ENCODE measurements at places on chromosomes 3 and 15.

DNA sequence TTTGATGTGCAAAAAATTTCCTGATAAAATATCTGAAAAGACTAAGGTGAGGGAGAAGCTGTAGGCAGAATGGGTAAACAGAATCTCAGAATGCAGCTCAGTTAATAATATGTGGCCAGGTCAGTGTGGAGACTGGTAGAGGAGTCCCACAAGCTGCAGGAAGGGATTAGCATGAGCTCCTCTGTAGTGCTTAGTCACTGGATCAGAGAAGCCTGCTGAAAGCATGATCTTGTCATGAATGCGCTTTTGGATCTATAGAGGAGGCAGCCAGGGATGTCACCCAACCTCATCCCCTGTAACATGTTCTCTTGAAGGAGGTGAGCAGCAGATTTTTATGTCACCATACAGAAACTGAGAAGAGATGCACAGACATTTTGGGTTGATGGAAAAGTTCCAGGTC, 1035.3 kb upstream of the GBE1 start:
- no peak for DNase-seq

GRCh38 chr15:81225161-81225671, 28.5 kb downstream of the IL16 start:
- no peak for DNase-seq

DNA sequence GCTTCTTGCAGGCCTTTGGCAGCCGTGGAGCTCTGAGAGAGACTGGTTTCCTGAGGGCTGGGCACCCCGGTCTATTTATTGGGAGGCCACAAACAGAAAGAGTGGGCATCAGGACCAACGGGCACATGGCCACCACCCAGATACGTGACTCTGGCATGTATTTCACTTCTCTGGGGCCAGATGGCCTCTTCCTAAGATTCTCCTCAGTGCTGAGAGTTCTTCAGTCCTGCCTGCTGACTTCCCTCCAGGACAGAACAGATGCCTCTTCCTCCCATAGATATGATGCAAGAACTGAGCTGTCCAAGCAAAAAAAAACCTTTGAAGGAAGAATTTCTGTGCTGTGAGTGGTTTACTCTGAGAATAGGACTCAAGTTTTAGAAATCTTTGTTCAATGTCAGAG, 107.7 kb downstream of the IGF2BP2 start:
- DNase-seq: no peak

DNA sequence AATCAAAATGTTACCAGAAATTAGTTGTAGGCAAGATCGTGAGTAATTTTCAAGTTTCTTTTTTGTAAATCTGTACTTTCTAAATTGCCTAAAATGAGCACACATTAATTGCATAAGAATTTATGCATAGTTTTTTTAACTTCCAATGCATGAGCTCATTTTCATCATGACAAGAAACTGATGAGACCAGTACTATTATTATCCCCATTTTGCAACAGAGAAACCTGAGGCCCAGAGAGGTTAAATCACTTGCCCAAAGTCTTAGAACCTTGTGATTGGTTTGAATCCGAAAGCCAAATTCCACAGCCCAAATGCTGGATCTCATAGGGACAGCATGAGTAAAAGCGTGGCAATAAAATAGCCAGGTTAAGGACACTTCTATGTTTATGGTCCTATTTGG, 274.7 kb downstream of the ERC2 start:
- no peak for DNase-seq

DNA sequence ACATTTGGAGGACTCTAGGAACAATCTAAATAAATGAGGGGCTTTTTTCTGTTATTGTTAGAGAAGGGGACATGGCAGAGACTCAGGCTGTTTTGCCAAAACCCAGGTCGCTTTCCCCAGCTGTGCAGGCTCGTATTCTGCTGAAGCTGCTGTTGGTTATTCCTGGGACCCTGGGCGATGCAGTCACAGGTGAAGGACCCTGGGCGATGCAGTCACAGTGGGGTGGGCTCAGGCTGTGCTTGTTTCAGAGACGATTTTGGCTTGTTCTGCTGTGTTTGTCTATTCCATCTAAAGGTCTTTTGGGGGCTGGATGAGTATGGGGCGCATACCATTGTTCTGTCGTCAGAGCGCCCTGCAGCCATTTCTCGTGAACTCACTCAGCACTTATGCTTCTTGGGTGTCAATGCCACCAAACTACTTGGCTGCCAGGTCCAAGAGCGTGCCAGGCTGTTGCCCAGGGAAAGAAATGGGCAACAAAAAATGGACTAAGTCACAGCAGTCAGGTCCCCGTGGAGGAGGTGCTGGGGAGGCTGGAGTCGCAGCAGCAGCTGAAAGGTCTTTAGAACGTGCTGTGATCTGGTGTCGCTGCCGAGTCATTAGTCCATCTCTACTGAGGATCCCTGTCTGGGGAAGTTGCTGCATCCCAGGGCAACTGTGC, 151.4 kb downstream of the CHDH start:
- DNase-seq: peak; percentile 38

- no peak for DNase-seq
Measured at GRCh38 chr3:163422671-163423070, 1655.6 kb downstream of the SI start.

GRCh38 chr15:39127925-39128617, 452.8 kb upstream of the THBS1 start:
- no peak for DNase-seq

DNA sequence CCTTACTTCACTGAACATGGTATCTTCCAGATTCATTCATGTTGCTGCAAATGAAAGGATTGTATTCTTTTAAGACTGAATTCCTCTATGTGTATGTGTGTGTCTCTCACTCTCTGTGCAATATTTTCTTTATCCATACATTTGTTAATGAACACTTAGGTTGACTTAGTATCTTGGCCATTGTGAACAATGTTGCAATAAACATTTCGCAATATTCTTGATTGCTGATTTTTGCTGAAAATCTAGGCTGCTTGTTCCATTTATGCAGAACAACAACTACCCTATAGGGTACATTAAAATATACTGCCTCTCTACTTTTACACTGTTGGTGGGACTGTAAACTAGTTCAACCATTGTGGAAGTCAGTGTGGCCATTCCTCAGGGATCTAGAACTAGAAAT, 732.4 kb downstream of the CADM2 start:
- DNase-seq: no peak

DNA sequence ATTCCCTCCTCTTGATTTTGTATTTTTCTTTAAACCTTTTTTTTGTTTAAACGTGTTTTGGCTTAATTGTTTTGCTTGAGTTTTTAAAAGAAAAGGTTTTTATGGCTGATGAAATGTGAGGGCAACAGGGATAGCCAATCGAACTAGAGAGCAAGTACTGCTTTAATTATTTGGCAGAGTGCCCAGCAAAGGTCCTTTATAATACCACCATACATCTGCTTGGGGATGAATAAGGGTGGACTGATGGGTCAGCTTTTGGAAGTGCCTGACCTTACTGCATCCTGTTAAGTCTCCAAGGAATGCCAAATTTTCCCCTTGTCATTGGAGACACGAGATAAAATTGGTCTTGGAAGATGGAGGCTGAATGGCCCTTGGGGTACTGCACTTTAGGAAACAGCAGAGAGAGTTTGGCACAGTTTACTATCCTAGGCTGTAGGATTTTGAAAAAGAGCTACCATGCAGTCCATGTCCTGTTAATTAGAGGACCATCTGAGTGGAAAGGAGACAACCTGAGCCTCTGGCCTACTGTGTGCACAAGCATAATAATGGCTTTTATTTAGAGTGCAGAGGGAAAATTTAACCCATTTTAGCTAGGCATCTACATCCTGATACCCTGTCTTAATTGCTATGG, 19.8 kb upstream of the MTHFS start:
- no peak for DNase-seq

- DNase-seq: no peak
Measured at GRCh38 chr3:148457886-148458285, 239.8 kb upstream of the AGTR1 start.

DNA sequence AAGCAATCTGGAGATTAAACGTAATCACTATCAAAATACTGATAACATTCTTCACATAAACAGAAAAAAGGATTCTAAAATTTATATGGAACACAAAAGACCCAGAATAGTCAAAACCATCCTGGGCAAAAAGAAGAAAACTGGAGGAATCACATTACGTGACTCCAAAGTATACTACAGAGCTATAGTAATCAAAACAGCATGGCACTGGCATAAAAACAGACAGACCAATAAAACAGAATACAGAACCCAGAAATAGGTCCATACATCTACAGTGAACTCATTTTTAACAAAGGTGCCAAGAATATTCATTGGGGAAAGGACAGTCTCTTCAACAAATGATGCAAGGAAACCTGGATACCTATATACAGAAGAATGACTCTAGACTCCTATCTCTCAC, 621.9 kb upstream of the CCDC54 start:
- DNase-seq: no peak

- no peak for DNase-seq
Measured at GRCh38 chr15:68440136-68440535, 8.2 kb upstream of the ITGA11 start.

DNA sequence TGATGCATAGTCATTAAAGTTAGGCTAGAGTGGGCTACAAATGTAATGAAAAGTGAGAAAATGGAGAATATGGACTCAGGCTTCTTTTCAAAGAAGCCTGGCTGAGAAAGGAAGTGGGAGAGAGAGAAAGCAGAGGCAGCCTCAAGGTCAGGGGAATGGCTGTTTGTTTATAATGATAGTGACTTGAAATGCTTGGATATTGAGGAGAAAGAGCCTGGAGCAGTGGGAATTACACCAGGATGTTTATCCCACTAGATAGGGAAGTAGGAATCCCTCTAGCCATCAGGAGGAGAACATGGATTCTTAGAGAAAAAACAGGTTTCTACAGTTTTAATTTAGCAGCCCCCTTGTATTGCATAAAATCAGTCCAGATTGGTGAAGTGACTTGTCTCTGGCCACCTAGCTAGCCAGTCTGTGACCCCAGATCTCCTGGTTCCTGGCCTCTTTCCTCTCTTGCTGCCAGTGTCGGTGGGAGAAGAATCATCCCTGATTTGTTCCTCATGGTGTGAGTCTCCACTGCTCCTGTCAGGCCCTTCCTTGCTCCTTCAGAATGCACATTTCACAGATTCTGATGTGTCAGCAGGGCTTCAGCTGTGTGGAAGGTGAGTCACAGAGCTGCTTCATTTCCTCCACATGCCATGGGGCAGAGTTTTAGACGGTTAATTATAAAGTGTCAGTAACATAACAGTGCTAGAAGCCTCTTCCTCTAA, 32.9 kb downstream of the SEMA6D start:
- no peak for DNase-seq

GRCh38 chr3:45565342-45565741, 29.2 kb upstream of the LIMD1 start:
- DNase-seq: no peak

- DNase-seq: no peak
Measured at GRCh38 chr3:31600431-31600830, 67.7 kb downstream of the STT3B start.
